Type B pancreatic cell (in vitro differentiated cells): ENCODE measurements at places on chromosomes 11 and 22. TPM values are rescaled to one million over a fixed set of nuclear protein-coding genes. Genes with fewer than 3 reads are reported as not detected.

DNA sequence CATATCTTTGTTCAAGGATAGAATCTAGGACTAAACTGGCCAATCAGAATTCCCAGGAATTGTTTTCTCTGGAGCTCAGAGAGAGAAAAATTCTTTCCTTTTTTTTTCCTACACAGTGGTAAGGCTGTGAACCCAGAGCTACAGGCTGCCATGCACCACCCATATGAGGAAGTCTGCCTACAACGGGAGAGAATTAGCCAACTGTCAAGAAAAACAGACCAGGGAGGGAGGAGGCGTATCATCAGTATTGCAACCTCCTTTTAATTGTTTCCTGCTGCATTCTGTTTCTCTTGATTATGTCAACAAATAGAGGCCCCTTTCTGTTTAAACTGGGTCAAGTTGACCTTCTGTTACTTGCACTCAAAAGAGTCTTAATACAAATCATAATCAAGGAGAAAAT is 176.5 kb upstream of the UBASH3B start:
- no peaks in the 10 kb centered on the region for H3K4me1 ChIP-seq
- no peaks in the 10 kb centered on the region for H3K36me3 ChIP-seq
- no peak overlapping the region for H3K4me3 ChIP-seq
- no peak for DNase-seq
- H3K27ac ChIP-seq, result no peak overlapping the region

DNA sequence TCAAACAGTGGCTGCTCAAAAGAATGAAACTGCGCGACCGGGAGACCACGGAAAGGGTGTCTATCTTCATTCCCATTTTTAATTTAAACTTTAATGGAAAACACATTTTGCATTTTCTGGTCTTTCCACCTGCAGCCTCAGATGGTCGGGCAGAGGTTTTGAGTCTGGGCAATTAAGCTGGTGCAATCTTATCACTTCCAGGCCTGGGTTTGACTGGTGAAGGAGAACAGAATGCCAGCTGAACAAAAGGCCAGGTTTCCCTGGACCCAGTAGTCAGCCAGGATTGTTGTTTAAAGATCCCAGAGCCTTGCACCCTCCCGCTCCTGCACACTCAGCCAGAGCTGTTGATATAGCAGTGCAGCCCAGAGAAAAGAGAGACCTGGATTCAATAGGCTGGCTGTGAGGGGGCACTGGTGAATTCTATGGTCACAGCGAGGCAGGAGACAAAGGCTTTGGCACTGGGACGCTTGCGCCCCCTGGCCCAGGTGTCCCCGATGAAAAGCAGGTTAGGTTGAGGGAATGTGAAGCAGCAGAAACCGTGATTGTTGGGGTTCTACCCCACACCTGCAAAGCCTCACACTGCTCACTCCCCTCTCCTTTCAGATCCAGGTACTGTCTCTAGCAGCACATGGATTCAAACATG is 83.6 kb downstream of the FLI1 start:
- DNase-seq, result no peak
- H3K36me3 ChIP-seq, result peaks cover 37% of the 10 kb centered on the region
- peaks cover 40% of the 10 kb centered on the region for H3K27me3 ChIP-seq
- peaks cover 39% of the 10 kb centered on the region for H3K4me1 ChIP-seq

- H3K4me1 ChIP-seq, result peaks cover 40% of the 10 kb centered on the region
- DNase-seq, result no peak
- peaks cover 26% of the 10 kb centered on the region for H3K27me3 ChIP-seq
- no peaks in the 10 kb centered on the region for H3K36me3 ChIP-seq
These were observed 78.3 kb upstream of the SHISAL1 start for GRCh38 chr22:44391015-44391414.

GRCh38 chr11:122984186-122985011 is 2.8 kb upstream of the BSX start:
- peak overlapping the region; percentile 84 for H3K4me3 ChIP-seq
- H3K36me3 ChIP-seq, result no peaks in the 10 kb centered on the region
- no peak for DNase-seq
- no peak overlapping the region for H3K27ac ChIP-seq

OR2D2 gene
- 0.27 TPM in 1 of 2 replicates, not detected in the other for total RNA-seq

TTC28 gene
- 19.2 and 59.2 TPM in 2 replicates for total RNA-seq

- no peak for DNase-seq
- no peak overlapping the region for H3K27ac ChIP-seq
- no peaks in the 10 kb centered on the region for H3K4me1 ChIP-seq
These were observed 65.9 kb downstream of the PGR start for GRCh38 chr11:101063706-101064105.

ZNF280B gene
- total RNA-seq, result 1.1 and 5.0 TPM in 2 replicates

DNA sequence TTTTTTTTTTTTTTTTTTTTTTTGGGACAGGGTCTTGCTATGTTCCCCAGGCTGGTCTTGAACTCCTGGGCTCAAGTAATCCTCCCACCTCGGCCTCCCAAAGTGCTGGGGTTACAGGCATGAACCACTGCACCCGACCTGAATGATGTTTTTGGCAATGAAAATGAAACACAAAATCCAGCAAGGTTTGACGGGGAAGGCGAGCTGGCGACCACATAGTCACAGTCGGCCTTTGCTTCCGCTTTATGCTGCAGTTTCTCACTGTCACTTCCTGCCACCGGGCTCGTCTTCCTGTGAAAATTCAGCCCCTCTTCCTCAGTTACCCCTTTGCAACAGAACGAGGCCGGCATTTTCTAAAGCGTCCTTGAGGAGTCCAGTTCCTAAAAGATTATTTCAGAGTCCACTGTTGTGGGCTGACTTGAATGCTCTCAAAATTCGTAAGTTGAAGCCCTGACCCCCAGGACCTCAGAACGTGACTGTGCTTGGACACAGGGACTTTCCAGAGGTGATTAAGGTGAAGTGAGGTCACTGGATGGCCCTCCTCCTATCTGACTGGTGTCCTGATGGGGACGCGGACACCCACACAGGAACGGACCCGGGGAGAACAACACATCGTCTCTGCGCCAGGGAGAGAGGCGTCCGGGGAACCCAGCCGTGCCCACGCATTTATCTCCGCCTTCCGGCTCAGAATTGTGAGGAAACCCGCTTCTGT is 2.9 kb upstream of the BID start:
- no peak overlapping the region for H3K27ac ChIP-seq
- no peak for DNase-seq
- H3K36me3 ChIP-seq, result no peaks in the 10 kb centered on the region
- H3K4me3 ChIP-seq, result no peak overlapping the region
- H3K27me3 ChIP-seq, result peaks cover 3% of the 10 kb centered on the region

DNA sequence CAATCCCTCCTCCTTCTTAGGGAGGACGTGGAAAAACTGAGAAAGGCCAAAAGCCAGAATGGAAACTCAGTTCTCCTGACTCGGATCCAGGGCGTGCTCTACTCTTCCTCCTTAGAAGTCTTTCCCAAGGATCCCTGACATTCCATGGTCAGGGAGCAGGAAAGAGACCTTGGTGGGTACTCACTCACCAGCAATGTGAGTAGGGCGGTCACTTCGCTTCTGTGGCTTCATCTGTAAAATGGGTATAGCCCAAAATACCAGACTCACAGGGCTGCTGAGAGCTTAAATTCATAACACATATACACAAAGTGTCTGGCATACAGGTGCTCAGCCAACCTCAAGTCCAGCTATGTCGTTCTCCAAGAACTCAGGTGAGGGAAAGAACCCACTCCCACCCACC is 629 bp upstream of the KCTD17 start:
- H3K27me3 ChIP-seq, result no peaks in the 10 kb centered on the region
- H3K4me1 ChIP-seq, result peaks cover 12% of the 10 kb centered on the region

DNA sequence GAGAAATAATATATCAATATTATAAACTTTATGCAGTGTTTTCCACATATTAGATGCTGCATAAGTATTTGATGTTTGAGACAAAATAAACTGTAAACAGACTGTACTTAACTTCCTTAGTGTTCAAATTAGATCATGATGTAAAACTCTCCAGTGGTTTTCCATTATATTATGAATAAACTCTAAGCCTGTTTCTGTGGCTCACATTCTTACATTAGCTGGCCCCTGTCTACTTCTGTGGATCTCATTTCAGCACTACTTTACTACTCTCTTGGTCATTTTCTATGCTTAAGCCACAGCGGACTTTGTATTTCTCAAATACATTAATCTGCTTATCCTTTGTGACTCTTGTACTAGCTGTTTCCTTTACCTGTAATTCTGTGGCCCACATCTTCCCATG is 55.6 kb downstream of the ARHGEF12 start:
- H3K27ac ChIP-seq, result no peak overlapping the region
- H3K4me3 ChIP-seq, result no peak overlapping the region

OR51B4 gene
- total RNA-seq, result not detected in 2 replicates

- H3K27ac ChIP-seq, result no peak overlapping the region
- peaks cover 44% of the 10 kb centered on the region for H3K36me3 ChIP-seq
- H3K4me3 ChIP-seq, result no peak overlapping the region
These were observed 11.4 kb downstream of the AASDHPPT start for GRCh38 chr11:106088896-106089295.

PKP3 gene
- 51.6 and 156 TPM in 2 replicates for total RNA-seq

IGF2 gene
- total RNA-seq, result 2,350 and 3,865 TPM in 2 replicates

- no peak for DNase-seq
- no peaks in the 10 kb centered on the region for H3K4me1 ChIP-seq
- no peaks in the 10 kb centered on the region for H3K36me3 ChIP-seq
- H3K27ac ChIP-seq, result no peak overlapping the region
These were observed 3.4 kb upstream of the NXPE1 start for GRCh38 chr11:114563077-114563476.

TRIM44 gene
- 46.0 and 70.6 TPM in 2 replicates for total RNA-seq

SHISA8 gene
- total RNA-seq, result 0.22 and 0.45 TPM in 2 replicates

DNA sequence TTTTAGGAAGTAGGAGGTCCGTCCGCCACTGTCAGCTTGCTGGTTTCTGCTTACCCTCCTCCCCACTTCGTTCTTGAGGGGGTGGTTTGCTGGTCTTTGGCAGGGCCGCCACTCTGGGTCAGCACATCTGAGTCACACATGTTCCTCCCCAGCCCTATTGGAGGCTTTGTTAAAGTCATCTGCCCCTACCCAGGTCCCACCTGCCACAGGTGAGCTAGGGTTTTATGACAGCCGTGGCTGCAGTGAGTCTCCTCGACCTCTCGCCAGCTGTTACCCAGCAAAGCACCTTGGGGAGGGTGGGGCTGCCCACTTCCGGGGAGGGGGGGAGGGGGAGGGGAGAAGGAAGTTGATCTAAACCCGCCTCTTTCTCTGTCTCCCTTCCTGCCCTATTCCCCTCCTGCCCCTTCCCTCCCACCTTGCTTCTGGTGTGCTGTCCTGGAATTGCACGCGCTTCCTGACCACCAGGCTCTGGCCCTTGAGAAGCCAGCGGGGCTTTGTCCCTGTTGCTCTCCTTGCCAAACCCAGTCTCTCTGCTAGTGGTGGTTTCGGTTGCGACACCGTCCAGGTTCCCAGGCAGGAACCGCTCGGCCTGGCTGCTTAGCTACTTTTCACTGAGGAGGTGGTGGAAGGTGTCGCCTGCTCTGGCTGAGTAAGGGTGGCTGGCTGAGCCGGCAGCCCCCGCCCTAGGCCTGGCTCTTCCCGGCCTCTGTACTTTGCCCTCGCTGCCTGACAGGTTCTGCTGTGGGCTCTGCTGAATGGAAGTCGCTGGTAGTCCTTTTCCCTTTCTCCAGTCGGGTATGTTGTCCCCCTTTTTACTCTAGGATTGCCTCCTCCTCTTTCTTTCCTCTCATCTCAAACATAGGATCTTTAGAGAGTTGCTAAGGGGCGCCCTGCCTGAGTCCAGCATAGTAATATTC is 28.5 kb downstream of the RCOR2 start:
- H3K4me1 ChIP-seq, result peaks cover 33% of the 10 kb centered on the region
- H3K27ac ChIP-seq, result peak overlapping the region; percentile 96
- no peak for DNase-seq
- peaks cover 4% of the 10 kb centered on the region for H3K36me3 ChIP-seq
- no peaks in the 10 kb centered on the region for H3K27me3 ChIP-seq

- no peak overlapping the region for H3K4me3 ChIP-seq
- no peaks in the 10 kb centered on the region for H3K36me3 ChIP-seq
- H3K27me3 ChIP-seq, result peaks cover 17% of the 10 kb centered on the region
- no peak overlapping the region for H3K27ac ChIP-seq
- H3K4me1 ChIP-seq, result no peaks in the 10 kb centered on the region
These were observed 78.4 kb upstream of the DBX1 start for GRCh38 chr11:20238712-20239111.
